ENCODE measurements at places on chromosomes 12 and 14. TPM values are rescaled to one million over a fixed set of nuclear protein-coding genes. Genes with fewer than 3 reads are reported as not detected.

DNA sequence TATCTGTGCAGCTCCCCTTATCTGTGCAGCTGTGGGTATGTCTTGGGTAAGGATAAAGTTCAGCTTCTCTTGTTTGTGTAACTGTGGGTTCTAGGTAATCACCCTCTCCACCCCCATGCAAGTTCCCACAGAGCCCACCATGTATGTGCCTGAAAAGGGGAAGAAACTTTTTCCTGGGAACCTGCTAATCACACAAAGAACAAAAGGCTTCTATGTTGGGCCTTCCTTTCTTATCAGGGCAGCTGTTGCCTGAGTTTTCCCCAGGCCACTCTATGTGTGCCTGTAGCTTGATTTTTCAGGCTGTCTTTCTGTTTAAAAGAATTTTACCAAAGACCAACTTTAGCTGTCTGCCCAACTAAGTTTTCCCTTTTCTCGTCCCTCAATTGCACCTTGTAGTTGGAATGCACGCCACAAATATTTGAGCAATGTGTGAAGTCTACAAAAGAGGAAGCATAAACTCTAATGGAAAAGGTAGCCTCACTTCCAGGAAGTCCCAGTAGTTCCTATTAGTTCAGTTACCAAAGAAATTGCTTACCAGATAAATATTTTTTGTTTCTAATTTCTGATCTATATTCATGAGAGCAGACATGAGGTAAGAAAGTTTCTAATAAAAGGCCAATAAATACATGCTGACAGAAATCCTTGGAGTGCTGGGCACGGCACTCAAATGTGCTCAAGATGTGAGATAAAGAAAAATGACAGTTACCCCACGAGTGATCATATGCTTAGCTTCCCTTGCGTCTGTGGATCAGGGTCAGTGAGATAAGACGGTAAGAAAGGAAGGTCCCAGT lies 2.7 kb upstream of the GALC start:
- H3K27me3 ChIP-seq: peaks cover 23% of the 10 kb centered on the region
- no peak overlapping the region for H3K4me3 ChIP-seq
- H3K27ac ChIP-seq: no peak overlapping the region
- no peak for DNase-seq

- no peak for DNase-seq
- H3K27me3 ChIP-seq: no peaks in the 10 kb centered on the region
- peaks cover 7% of the 10 kb centered on the region for H3K4me1 ChIP-seq
- peaks cover 27% of the 10 kb centered on the region for H3K36me3 ChIP-seq
- no peak overlapping the region for H3K27ac ChIP-seq
Measured at GRCh38 chr14:31401369-31401932, 18.9 kb downstream of the HEATR5A start.

DNA sequence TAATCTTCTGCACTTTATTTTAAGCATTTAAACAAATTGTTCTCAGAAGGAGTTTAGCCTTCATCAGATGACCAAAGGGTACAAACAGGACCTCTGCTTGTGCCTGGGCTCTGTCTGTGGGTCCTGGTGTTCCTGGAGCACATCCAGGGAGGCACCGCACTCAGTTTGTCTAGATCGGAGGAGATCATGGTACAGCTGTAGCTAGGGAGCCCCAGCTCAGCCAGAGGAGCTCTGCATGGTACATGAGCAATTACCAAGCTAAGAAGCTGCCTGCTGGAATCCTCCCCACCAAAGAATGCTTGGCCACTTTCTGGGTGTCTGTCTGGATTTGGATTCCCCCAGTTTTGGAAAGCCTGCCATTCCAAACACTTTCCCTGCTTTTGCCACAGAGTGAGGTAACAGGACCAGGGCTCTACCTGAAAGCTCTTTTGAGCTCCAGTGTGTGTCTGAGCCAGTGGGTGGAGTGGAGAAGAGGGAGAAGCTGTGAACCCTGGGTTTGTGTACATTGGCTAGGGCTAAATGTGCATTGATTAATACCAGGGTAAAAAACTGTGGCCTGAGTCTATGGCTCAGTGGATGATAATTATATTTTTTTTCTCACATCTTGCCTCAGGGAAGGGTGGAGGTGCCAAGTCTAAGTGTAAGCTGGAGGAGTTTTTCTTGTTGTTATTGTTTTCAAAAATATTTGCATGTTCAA lies 163.7 kb upstream of the IGF1 start:
- H3K4me1 ChIP-seq: no peaks in the 10 kb centered on the region
- no peak overlapping the region for H3K4me3 ChIP-seq
- no peaks in the 10 kb centered on the region for H3K36me3 ChIP-seq

GRCh38 chr12:116302166-116303058 lies 24.9 kb upstream of the MED13L start:
- H3K36me3 ChIP-seq: no peaks in the 10 kb centered on the region
- DNase-seq: no peak
- no peaks in the 10 kb centered on the region for H3K27me3 ChIP-seq
- H3K4me3 ChIP-seq: no peak overlapping the region

- H3K4me3 ChIP-seq: no peak overlapping the region
- H3K27me3 ChIP-seq: no peaks in the 10 kb centered on the region
- H3K4me1 ChIP-seq: peaks cover 25% of the 10 kb centered on the region
- no peak overlapping the region for H3K27ac ChIP-seq
- no peaks in the 10 kb centered on the region for H3K36me3 ChIP-seq
Measured at GRCh38 chr12:93275589-93275988, 102.1 kb upstream of the NUDT4 start.

GRCh38 chr12:125395583-125396215 lies 330.5 kb downstream of the AACS start:
- no peak for DNase-seq
- no peaks in the 10 kb centered on the region for H3K4me1 ChIP-seq
- H3K27ac ChIP-seq: no peak overlapping the region
- H3K27me3 ChIP-seq: no peaks in the 10 kb centered on the region
- no peak overlapping the region for H3K4me3 ChIP-seq

GRCh38 chr12:56723352-56723751 lies 1.7 kb downstream of the NACA start:
- H3K4me3 ChIP-seq: peak overlapping the region; percentile 98
- peaks cover 30% of the 10 kb centered on the region for H3K36me3 ChIP-seq
- no peak for DNase-seq
- H3K27ac ChIP-seq: peak overlapping the region; percentile 99
- H3K4me1 ChIP-seq: peaks cover 60% of the 10 kb centered on the region
- H3K27me3 ChIP-seq: no peaks in the 10 kb centered on the region

DNA sequence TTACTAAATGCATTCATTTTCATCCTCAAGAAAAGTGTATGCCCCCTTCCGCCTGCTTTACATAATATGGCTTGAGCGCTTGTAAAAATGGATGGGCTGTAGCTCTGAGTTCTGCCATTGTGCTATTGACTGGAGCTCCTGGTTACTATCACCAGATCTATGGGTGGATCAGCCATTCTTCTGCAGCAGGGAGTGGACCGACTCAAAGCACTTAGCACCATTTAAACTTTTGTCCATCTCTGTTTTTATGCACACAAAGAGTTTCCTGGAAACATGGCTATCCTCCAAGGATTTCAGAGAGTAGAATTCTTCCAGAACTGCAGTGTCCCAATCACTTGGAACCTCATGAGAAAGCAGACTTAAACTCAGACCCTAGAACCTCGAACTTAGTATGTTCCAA lies 4.5 kb upstream of the NUMB start:
- H3K4me1 ChIP-seq: peaks cover 41% of the 10 kb centered on the region
- H3K36me3 ChIP-seq: no peaks in the 10 kb centered on the region
- no peak overlapping the region for H3K4me3 ChIP-seq
- H3K27ac ChIP-seq: no peak overlapping the region

GRCh38 chr14:37988472-37988871 lies 219.2 kb upstream of the SSTR1 start:
- no peaks in the 10 kb centered on the region for H3K27me3 ChIP-seq
- H3K4me1 ChIP-seq: no peaks in the 10 kb centered on the region
- H3K36me3 ChIP-seq: no peaks in the 10 kb centered on the region
- DNase-seq: no peak
- no peak overlapping the region for H3K27ac ChIP-seq

- no peaks in the 10 kb centered on the region for H3K36me3 ChIP-seq
- H3K4me3 ChIP-seq: no peak overlapping the region
- H3K27me3 ChIP-seq: no peaks in the 10 kb centered on the region
Measured at GRCh38 chr14:49865431-49865859, 12.9 kb upstream of the NEMF start.

DNA sequence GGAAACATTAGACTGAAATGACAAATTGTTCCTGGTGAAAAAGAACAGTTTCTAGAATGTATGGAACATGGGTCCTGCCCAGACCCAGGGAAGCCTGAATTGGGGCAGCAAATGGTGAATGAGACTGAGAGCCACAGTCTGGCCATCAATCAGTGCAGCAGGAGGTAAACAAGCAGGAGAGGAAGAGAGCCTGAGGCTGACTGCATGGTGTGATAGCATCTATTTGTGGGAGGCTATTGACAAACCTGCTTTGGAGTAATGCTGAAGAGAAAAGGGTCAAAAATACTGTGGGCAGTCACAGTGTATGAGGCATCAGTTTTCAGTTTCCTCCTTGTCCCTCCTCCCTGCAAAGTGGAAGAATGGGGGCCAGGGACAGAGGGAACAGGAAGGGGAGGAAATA lies 136.8 kb downstream of the ANKS1B start:
- no peaks in the 10 kb centered on the region for H3K36me3 ChIP-seq
- no peak overlapping the region for H3K27ac ChIP-seq
- H3K4me3 ChIP-seq: no peak overlapping the region
- no peaks in the 10 kb centered on the region for H3K4me1 ChIP-seq

- H3K4me3 ChIP-seq: peak overlapping the region; percentile 22
- H3K4me1 ChIP-seq: peaks cover 30% of the 10 kb centered on the region
- H3K27ac ChIP-seq: no peak overlapping the region
- H3K36me3 ChIP-seq: peaks cover 25% of the 10 kb centered on the region
- no peak for DNase-seq
Measured at GRCh38 chr12:113332688-113333417, 2.1 kb downstream of the SLC8B1 start.

DNA sequence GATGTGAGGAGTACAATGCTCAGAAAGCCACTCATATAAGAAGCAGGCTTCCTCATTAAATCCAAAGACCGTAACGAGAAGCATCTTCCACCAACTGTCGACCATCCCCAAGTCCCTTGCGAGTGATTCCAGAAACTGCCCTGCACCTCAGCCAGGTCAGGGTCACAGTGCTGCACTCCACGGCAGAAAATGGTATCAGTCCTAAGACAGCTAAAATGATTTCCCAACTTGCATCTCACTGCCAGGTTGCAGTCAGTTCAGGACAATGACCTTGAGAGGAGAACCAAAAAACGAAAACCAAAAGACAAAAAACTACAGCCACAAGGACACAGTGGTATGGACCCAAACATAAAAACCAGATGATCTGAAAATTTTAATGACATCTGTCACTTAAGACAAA lies 20.6 kb downstream of the SBNO1 start:
- no peaks in the 10 kb centered on the region for H3K4me1 ChIP-seq
- H3K4me3 ChIP-seq: no peak overlapping the region
- no peaks in the 10 kb centered on the region for H3K27me3 ChIP-seq
- DNase-seq: no peak

- H3K36me3 ChIP-seq: no peaks in the 10 kb centered on the region
- H3K27me3 ChIP-seq: no peaks in the 10 kb centered on the region
- H3K4me3 ChIP-seq: no peak overlapping the region
- no peaks in the 10 kb centered on the region for H3K4me1 ChIP-seq
- DNase-seq: no peak
- H3K27ac ChIP-seq: no peak overlapping the region
Measured at GRCh38 chr12:118958520-118958919, 22.8 kb upstream of the SRRM4 start.

- no peak overlapping the region for H3K4me3 ChIP-seq
- H3K4me1 ChIP-seq: peaks cover 22% of the 10 kb centered on the region
- no peak overlapping the region for H3K27ac ChIP-seq
- no peak for DNase-seq
Measured at GRCh38 chr12:48985901-48986300, 7.8 kb downstream of the WNT1 start.

- H3K36me3 ChIP-seq: peaks cover 7% of the 10 kb centered on the region
- no peak overlapping the region for H3K4me3 ChIP-seq
- H3K4me1 ChIP-seq: peaks cover 12% of the 10 kb centered on the region
- H3K27me3 ChIP-seq: no peaks in the 10 kb centered on the region
- H3K27ac ChIP-seq: no peak overlapping the region
Measured at GRCh38 chr14:99413172-99413571, 67.5 kb downstream of the SETD3 start.

DNA sequence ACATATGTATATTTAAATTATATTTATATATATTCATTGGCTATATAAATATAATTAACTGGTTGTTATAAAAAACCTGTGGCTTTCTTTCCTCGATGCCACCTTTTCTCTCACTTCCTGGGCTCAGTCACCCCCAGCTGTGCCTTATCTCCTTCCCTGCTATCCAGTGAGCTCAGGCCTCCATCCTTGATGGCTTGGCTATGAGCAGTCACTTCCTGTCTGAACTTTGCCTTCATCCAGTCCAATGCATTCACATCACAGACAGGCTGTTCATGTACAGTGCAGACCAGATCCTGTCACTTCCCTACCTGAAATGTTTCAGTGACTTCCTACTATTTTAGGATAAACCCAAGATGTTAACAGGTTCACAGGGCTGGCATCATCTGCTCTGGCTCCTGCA lies 115.3 kb upstream of the PRB2 start:
- peaks cover 33% of the 10 kb centered on the region for H3K27me3 ChIP-seq
- no peaks in the 10 kb centered on the region for H3K4me1 ChIP-seq
- H3K4me3 ChIP-seq: no peak overlapping the region

DNA sequence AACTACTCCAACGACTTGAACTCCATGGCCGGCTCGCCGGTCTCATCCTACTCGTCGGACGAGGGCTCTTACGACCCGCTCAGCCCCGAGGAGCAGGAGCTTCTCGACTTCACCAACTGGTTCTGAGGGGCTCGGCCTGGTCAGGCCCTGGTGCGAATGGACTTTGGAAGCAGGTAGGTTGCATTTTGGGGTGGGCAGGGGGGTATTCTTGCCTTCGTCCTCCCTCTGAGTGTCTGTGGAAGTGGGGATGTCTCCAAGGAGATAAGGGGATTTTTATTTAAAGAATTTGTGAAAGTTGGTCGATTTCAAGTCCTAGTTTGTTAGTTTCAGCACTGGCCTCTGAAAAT lies 1.3 kb downstream of the ASCL1 start:
- H3K4me1 ChIP-seq: peaks cover 18% of the 10 kb centered on the region
- H3K36me3 ChIP-seq: no peaks in the 10 kb centered on the region
- H3K27ac ChIP-seq: no peak overlapping the region
- H3K4me3 ChIP-seq: peak overlapping the region; percentile 48
- H3K27me3 ChIP-seq: peaks cover 90% of the 10 kb centered on the region

SOAT2 gene
- not detected for total RNA-seq

BCL7A gene
- 10.0 TPM for total RNA-seq

ESPL1 gene
- total RNA-seq: 8.6 TPM

SCAF11 gene
- total RNA-seq: 129 TPM

MGP gene
- total RNA-seq: 74.1 TPM

KLHL33 gene
- 0.05 TPM for total RNA-seq

SPX gene
- total RNA-seq: 9.4 TPM

KIF5A gene
- 0.43 TPM for total RNA-seq

ZBTB42 gene
- total RNA-seq: 2.7 TPM

Measured in osteocyte (in vitro differentiated cells).